ENCODE measurements at places on chromosomes 2 and 18. TPM values are rescaled to one million over a fixed set of nuclear protein-coding genes. Genes with fewer than 3 reads are reported as not detected.

MYOM1 gene
- 0.30 TPM for total RNA-seq

GKN1 gene
- total RNA-seq = 0.56 TPM

CLHC1 gene
- total RNA-seq = 1.5 TPM

SPATA3 gene
- not detected for total RNA-seq

GPR39 gene
- 7.5 TPM for total RNA-seq

LHCGR gene
- total RNA-seq = not detected

SNORC gene
- total RNA-seq = 9.6 TPM

ABCB11 gene
- not detected for total RNA-seq
